ENCODE measurements at places on chromosomes 13 and 19.
A peak's percentile ranks its signal among the peaks of the same experiment; 100 is the strongest.

DNA sequence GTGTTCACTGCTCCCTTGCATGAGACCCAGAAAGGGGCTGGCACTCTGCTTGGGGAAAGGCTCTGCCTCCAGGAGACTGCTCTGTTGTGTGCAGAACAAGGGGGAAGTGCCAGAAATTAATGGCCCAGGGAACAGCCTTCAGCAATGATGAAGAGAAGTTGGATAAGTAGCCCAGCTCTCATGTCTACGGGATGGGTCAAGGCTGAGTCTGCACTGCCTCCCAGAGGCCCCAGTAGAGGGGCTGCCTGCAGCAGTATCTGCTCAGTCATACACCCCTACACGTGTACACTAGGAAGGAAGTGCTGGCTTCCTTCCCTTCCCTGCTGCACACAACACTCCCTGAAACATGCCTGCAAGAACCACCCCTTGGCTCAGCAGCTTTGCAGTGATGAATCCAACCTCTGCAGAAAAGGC is 54.6 kb upstream of the URI1 start:
- no peak for DNase-seq

GRCh38 chr13:103134271-103134670 is 68.1 kb upstream of the SLC10A2 start:
- DNase-seq, result no peak

- no peak for DNase-seq
Observed at GRCh38 chr13:50243931-50244330, 228.7 kb downstream of the KCNRG start.

DNA sequence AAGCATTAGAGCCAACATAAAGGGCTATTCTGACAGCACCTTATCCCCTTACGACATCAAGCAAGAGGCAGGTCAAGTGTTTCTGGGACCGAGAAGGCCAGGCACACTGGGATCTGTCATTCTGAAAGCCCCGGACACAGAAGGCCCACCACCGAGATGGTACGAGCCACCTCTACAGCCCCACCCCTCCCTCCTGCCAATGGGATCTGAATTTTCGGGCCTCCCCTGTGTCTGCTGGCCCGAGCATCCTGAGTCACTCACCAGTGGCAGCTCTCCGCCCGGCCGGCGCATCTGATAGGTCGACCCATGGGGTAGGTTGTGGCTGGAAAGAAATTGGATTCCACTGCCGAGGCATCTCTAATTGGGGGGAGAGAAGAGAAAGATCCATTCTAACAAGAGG is 2.6 kb downstream of the TIMM44 start:
- DNase-seq, result no peak

- DNase-seq, result no peak
Observed at GRCh38 chr19:7550987-7551761, 15.7 kb downstream of the PNPLA6 start.

DNA sequence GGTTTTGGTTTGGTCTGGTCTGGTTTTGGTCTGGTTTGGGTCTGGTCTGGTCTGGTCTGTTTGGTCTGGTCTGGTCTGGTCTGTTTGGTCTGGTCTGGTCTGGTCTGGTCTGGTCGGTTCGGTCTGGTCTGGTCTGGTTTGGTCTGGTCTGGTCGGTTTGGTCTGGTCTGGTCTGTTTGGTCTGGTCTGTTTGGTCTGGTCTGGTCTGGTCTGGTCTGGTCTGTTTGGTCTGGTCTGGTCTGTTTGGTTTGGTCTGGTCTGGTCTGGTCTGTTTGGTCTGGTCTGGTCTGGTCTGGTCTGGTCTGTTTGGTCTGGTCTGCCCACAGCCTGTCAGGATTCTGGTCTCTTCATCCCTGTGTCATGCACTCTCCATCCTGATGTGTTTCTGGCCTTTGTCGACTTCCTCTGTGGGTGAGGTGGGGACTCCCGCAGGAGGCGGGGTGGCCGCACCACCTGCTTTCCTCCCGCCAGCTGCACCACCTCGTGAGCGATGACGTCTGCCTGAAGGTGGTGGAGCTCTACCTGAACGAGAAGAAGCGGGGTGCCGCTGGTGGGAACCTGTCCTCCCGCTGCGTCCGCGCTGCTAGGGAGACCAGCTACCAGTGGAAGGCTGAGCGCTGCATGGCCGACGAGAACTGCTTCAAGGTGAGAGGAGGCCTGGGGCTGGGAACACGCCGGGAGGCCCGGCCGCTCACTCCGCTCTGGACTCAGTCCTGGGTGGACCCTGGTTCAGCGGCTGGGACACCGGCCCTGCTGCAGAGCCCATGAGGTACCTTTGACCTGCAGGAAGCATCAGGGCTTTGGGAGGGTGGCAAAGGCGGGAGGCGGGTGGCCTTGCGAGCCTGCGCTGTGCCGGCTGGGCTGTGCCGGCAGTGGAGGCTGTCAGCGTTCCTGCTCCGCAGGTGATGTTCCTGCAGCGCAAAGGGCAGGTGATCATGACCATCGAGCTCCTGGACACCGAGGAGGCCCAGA is 12.9 kb upstream of the F2RL3 start:
- DNase-seq, result no peak

DNA sequence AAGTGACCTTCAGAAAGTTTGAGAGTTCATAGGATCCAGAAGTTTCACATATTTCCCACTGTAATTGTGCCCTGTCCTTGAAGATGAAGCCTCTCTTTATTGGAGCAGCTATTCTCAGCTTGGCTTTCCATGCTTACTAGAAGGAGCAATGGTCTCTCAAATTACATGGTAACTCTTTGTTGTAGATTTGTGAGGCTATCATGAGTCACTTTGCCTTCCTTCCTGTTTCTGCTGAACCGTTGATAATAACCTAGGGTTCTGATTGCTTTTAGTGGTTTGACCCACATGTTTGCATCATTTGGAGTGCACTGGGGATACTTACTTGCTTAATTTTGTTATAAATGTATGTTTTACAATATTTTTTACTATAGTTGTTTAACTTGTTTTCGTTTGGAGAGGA is 772.9 kb upstream of the SLITRK6 start:
- DNase-seq, result no peak

GRCh38 chr19:49983645-49984229 is 22.8 kb upstream of the SIGLEC11 start:
- DNase-seq, result peak; percentile 55

GRCh38 chr13:36133950-36134626 is 2.9 kb upstream of the DCLK1 start:
- no peak for DNase-seq

DNA sequence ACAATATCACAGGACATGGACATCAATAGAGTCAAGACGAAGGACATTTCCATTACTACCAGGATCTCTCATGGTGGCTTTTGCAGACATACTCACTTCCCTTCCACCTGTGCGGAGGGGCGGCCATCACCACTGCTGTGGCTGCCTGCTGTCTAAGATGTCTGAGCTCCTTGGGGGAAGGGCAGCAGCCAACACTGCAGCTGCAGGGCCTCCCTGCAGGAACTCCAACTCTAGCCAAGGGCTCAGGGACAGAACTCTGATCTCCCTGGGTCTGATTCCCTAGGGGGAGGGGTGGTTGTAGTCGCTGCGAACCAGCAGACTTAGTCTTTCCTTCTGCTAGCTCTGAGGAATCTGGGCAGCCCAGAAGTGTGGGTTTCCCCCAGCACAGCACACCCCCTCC is 78.9 kb upstream of the ANKRD10 start:
- no peak for DNase-seq

GRCh38 chr13:74979703-74980102 is 502.3 kb downstream of the TBC1D4 start:
- no peak for DNase-seq
